RPMI7951 (cell line): ENCODE measurements at places on chromosomes 11 and 22. TPM values are rescaled to one million over a fixed set of nuclear protein-coding genes. Genes with fewer than 3 reads are reported as not detected.

- DNase-seq: no peak
Observed at GRCh38 chr11:91835051-91835560, 389.5 kb upstream of the FAT3 start.

- DNase-seq: no peak
Observed at GRCh38 chr11:117107701-117108590, 9.7 kb upstream of the SIK3 start.

DNA sequence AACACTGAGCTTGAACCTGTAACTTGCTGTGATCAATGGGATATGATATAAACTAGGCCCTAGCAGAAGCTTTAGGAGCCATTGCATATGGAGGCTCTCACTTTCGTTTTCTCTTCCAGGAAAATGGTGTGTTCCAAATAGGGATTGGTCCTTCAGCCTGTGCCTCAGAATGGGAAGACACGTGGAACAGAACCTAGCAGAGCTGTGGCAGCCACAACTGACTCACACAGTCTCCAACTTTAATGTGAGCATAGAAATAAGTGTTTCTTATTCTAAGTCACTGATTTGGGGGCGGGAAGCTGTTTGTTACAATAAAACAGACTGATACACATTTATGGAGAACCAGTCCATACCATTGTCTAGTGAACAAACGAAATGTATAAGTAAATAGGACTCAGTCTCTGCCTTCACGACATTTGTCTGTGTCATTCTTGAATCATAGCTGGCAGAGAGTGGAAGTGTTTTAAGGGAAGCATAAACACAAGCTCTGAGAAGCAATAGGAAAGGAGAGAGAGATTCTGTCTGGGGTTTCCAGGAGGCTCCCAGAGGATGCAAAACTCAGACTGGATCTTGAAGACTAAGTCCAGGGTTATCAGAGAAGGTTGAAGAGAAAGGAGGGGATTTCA lies 97.3 kb downstream of the GALNT18 start:
- peak; percentile 71 for DNase-seq

DNA sequence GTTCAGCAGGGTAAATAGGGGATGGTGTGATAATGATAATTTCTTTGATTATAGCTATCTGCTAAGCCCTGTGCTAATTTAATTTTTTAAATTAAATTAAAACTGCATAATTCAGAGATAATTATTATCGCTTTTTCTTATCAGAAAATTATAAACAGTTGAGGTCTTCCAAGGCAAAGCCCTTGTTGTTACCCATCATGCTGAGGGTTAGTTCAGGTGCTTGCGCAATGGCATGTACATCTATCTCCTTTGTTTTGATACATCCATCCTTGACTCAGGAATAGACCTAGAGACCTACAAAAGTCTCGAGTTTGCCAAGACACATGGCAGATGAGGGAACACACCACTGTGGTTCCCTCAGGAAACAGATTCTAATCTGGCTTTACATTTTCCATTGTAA lies 737.6 kb downstream of the DLG2 start:
- no peak for DNase-seq

The PLEKHB1 gene
- total RNA-seq: not detected in 2 replicates
